Fibroblast of the aortic adventitia (primary cell): ENCODE measurements at places on chromosomes 5 and 9.

DNA sequence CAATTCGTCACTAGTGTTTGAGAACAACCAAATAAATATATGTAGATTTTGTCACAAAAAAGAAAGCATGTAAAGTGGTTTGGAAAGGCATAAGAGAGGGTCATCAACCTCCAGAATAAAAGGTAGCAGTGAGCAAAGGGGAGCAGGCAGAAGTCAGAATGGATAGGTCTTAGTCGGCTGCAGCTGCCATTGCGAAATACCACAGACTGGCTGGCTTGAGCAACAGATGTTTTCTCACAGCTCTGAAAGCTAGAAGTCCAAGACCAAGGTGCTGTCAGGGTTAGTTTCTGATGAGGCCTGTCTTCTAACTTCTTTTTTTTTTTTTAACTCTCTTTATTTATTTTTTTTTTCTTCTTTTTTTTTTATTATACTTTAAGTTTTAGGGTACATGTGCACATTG, 208.1 kb upstream of the PIK3R1 start:
- peak; percentile 90 for DNase-seq

DNA sequence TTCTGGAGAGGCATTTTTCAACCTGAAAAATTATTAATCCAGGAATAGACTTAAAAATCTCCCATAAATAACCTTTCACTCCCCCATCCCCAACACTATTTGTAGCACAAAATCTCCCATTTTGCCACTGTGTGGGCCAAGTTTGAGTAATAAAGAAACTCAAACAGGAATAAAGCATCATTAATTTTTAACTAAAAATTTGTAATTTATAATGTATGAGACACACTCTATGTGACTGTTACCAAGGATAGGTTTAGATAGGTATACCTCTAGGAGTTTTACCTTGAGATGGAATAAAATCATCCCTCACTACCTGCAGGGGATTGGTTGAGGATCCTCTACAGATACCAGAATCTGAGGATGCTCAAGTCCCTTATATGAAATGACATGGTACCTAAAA, 30.1 kb downstream of the CHD1 start:
- no peak for DNase-seq

DNA sequence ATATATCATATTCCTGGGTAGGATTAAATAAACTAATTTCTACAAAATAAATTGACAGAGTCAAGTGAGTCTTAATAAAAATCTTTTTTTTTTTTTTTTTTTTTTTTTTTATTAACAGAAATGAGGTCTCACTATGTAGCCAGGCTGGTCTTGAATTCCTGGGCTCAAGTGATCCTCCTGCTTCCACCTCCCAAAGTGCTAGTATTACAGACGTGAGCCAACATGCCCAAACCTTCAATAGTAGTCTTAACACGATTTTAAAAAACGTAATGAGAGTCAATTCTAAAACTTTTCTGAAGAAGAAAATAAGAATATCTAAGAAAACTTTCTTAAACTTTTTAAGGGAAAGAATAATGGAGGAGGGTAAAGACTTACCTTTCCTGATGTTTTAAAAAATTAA, 84.2 kb downstream of the YIPF5 start:
- DNase-seq = no peak

GRCh38 chr9:127170103-127170502, 47.7 kb upstream of the ANGPTL2 start:
- no peak for DNase-seq

- DNase-seq = no peak
These were observed 27.0 kb downstream of the GRIN3A start for GRCh38 chr9:101711330-101711941.

- DNase-seq = no peak
These were observed 38.0 kb upstream of the TENT2 start for GRCh38 chr5:79573983-79574890.
